Right cardiac atrium (tissue), 5 donors: ENCODE measurements at places on chromosomes 12 and 14. TPM values are rescaled to one million over a fixed set of nuclear protein-coding genes. Genes with fewer than 3 reads are reported as not detected.
A peak's percentile ranks its signal among the peaks of the same experiment; 100 is the strongest.

Gene CDKL1
- polyA plus RNA-seq = 1.0 TPM

Gene DERA
- polyA plus RNA-seq = 15.9 TPM

Gene SLC38A4
- polyA plus RNA-seq = 1.2 TPM

Gene OLR1
- polyA plus RNA-seq = 0.27 TPM

Gene PTCSC3
- polyA plus RNA-seq = not detected

Gene TBX3
- 13.9 TPM for polyA plus RNA-seq

Gene ATL1
- polyA plus RNA-seq = 1.4 TPM

Gene LRRC23
- polyA plus RNA-seq = 15.0 TPM

Gene TMED8
- 2.4 TPM for polyA plus RNA-seq

Gene IRF9
- polyA plus RNA-seq = 44.5 TPM

GRCh38 chr14:76904740-76905569, 78.7 kb downstream of the LRRC74A start:
- peak; percentile 81 for DNase-seq

DNA sequence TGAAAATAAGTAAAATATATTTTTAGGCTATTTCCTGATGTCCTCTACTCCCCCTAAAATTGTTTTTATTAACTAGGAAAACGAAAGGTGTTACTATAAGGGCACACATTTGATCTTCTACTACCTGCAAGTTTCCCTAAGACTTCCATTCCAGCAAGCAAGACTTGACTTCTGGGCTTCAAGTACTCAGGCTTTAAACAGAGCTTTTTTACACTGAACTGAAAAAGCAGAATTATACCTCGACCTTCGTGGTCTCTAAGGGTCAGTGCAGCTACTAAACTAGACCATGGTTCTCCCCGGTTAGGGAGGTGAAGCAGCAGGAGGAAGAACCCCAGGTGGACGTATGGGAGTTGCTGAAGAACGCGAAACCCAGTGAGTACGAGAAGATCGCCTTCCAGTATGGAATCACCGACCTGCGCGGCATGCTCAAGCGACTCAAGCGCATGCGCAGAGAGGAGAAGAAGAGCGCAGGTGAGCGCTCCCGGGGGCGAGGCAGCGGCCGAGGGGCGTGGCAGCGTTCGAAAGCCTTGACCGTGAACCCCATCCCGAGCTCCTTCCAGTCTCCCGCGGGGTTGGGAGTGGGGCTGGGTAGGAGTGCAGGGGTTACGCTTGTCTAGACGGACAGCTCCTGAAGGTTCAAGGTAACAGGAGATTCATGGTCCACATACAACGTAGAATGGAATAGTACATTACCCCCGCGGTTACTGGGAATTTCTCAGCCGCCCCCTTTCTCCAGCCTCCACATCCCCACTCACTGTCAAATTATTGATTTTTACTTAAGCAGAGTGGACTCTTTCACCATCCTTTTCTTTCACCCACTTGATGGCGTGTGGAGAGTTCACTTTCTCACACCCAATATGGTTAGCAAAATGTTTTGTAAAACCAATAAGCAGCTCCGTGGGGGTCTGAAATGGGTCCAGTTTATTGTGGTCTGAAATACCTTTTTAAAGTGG, 47.6 kb downstream of the MYBPC1 start:
- DNase-seq = peak; percentile 8

DNA sequence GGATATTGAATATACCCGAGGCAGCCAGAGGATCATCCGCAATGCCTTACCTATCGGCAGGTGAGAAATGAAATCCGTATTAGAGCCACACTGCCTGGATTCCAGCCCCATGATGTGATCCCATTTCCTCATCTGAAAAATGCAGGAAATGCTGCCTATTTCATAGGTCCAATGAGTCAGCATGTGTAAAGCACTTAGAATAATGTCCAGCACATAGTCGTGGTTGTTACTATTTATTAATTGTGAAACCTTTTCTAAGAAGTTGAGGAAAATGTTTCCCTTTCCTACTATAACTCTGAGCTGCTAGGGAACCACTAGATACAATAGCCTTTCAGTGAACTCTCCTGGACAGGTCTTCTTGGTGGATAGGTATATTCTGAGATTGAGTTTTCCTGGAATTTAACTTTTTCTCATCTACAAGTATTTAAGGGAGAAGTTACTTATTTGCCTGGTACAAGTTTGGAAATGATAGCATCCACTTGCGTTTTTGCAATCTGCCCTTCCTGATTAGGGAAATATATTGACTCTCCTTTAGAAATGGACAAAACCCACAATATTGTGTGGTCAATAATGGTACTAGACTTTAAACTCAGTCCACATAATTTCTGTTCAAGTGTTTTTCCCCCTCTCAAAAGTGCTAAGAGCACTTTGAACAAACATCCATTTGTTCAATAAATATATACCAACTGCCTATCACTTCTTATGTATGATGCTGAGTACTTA, 12.2 kb downstream of the POLR3B start:
- DNase-seq = no peak

GRCh38 chr14:59374048-59374447, 91.1 kb downstream of the GPR135 start:
- no peak for DNase-seq

- DNase-seq = no peak
Measured at GRCh38 chr12:65188179-65188701, 18.9 kb downstream of the LEMD3 start.

- DNase-seq = no peak
Measured at GRCh38 chr14:72708222-72708621, 185.7 kb downstream of the DPF3 start.

- no peak for DNase-seq
Measured at GRCh38 chr14:32710231-32710671, 228.4 kb upstream of the NPAS3 start.

- DNase-seq = no peak
Measured at GRCh38 chr14:75196468-75196867, 20.1 kb upstream of the TMED10 start.

DNA sequence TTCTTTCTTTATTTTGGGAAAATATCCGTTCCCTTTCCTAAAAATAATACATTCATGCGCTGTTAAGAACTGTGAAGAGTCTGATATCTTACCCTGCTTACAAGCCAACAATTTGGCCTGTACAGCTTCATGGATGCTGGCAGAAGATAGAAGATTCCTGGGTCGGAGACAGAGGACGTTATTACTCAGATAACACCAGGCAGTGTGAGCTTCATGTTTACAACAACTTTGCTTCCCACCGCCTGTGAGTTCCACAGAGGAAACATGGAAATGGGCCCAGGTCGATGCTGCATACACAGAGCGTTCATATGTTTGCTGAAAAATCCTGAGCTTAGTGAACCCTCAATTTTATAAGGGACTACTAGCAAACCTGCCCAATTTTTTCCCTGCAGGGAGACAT, 705.6 kb upstream of the SEL1L start:
- no peak for DNase-seq

- peak; percentile 93 for DNase-seq
Measured at GRCh38 chr14:23071244-23071920, 14.1 kb upstream of the CDH24 start.

- DNase-seq = no peak
Measured at GRCh38 chr12:52681526-52682380, 1.5 kb upstream of the KRT1 start.

GRCh38 chr12:107749083-107749482, 11.9 kb downstream of the PRDM4 start:
- DNase-seq = no peak

DNA sequence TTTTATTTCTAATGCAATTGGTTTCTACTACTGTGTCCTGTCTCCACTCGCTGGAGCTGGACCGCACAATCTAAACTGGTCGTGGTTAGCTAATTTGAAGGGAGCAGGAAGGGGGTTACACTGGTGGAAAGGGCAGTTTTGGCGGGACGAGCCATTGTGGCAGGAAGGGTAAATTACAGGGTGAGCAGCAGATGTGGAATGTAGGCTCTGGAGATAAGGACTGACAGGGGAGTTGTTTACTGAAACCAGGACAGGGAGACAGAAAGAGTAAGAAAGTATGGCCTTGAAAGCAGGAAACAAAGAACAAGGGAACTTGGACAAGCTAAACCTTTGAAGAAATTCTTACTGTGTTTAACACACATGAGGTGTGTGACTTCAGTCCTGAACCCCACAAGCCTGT, 147.8 kb downstream of the ATXN7L3B start:
- no peak for DNase-seq

- DNase-seq = no peak
Measured at GRCh38 chr12:57234571-57235016, 5.1 kb downstream of the SHMT2 start.

GRCh38 chr12:75329918-75330826, at the start of gene CAPS2:
Gene CAPS2 (minus strand): TSS chr12:75330324. CDS start chr12:75326498, 3,826 bp downstream.
- DNase-seq = peak; percentile 87

GRCh38 chr12:104723895-104724294, 234.2 kb downstream of the SLC41A2 start:
- DNase-seq = no peak

DNA sequence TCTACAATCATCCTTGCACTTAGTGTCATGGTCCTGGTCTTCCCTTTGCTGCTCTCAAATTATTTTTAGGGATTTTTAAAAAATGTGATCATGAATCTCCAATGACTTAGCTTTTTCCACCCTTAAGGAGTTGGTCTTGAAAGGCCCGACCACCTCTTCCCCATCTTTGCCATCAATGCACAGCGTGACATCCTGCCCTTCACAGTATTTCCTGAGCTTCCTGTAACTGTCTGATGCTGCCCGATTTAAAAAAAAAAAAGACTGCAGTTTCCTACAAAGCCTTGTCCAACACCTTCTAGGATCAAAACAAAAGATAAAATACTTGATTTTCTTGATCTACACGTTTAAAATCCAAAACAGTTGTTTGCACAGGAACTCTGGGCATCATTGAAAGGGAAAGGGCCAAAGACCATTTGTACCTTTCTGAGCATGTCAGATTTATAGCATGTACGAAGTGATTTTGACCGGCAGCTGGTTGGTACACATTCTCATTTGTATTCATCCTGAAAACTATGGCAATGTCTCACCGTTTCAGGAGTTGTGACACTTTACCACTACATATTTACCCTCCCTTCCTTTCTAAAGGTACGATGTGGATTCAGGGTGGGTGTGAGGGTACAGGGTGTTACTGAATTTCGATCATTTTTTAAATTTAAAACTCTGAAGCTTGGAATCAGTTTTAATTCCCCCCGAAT, 7.4 kb upstream of the ELK3 start:
- no peak for DNase-seq

DNA sequence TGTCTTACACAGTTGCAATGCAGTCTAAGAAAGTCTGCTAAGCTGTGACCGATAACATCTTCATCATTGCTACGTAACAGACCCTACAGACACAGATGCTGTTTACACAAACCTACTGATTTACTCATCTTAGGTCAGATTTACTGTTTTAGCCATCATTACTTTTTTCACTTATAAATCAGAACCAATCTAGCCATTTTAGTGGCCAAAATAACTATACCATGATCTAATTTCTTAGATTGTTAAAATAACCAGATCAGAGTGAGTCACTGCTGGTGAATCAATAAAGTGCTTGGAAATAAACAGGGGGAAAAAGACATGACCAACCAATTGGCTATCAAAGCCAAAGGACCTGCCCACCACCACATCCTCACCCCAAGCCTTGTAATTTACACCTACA, 57.0 kb upstream of the FOXN3 start:
- DNase-seq = no peak

GRCh38 chr14:51776102-51776894, 84.1 kb upstream of the GNG2 start:
- peak; percentile 57 for DNase-seq

DNA sequence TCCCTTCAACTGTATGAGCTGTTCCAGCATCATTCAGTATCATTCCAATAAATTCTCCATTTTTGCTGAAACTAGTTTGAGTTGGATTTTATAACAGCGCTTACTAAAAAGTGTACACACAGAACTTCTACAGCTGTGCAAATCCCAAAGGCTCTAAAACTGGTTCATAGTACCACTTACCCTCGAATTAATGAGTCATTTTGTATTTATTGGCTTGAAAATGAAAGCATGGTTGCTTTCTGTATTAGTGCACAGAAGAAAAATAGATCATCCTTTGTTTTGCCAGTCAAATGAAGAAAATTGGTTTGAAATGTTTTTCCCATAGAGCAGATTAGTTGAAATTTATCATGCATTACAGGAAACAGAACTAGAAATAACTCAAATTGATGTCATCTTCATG, 268.3 kb upstream of the CPNE8 start:
- no peak for DNase-seq

DNA sequence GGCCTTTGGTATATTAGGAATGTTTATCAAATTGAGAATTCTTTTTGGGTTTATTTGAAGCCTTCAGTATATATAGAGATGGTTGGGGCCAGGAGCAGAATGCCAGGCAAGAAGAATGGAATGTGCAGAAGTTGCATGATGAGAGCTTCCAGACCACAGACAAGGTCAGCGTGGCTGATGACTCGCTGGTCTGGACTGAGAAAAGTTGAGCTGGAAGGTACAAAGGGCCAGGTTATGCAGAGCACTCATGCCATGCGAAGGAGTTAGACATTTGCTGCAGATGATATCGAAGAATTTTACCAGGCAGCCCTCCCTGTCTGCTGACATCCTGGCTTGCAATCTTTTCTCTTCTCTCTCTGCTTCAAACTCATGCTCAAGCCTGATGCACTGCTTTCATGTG, 196.2 kb upstream of the ARHGAP5 start:
- DNase-seq = no peak

DNA sequence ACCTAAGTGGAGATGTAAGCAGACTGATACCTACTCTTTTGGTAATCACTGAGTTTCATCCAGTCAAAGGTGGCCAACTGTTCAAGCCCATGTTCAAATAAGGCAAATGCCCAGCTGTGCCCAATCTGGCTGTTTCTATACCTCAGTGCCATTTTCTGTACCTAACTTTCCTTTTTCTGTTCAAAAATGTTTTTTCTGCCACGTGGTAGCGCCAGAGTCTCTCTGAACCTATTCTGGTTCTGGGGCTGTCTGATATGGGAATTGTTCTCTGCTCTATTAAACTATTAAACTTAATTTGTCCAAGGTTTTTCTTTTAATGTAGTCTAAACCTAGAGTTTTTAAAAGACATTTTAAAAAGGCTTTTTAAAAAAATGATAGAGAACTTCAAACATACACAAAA, 391.2 kb downstream of the NOVA1 start:
- no peak for DNase-seq

GRCh38 chr12:41336041-41336549, 148.0 kb downstream of the PDZRN4 start:
- no peak for DNase-seq

- no peak for DNase-seq
Measured at GRCh38 chr12:98999559-98999958, 354.5 kb downstream of the APAF1 start.

GRCh38 chr14:102819176-102819628, 42.0 kb downstream of the TRAF3 start:
- no peak for DNase-seq

DNA sequence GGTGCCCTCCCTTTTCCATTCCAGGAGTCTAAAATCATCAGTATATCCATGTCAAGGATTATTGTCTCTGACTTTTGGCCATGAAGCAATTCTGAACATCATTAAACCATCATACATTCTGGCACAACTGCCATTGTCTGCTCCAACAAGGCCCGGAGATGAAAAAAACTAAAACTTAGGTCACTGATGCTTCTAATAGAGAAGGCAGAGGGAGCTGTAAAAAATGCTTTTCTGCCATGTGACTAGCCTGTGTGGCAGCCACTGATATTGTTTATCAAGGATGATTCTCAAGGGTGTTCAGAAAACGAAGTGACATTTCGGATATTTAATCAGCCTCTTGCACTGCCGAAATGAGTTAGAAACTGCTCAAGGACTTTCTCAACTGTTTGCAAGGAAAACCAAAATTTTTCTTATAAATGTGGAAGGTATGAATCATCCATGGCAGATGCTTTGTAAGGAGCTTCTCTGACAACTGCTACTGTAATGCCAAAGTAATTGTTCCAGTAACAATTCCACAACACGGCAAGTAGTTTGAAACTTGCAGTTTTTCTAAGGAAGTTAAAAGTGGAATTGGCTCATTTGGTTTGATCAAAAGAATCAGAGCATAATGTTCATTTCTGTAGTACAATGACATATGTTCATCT, 1076.5 kb upstream of the FLRT2 start:
- no peak for DNase-seq
